T47D (cell line): ENCODE measurements at places on chromosomes 12 and 14.

DNA sequence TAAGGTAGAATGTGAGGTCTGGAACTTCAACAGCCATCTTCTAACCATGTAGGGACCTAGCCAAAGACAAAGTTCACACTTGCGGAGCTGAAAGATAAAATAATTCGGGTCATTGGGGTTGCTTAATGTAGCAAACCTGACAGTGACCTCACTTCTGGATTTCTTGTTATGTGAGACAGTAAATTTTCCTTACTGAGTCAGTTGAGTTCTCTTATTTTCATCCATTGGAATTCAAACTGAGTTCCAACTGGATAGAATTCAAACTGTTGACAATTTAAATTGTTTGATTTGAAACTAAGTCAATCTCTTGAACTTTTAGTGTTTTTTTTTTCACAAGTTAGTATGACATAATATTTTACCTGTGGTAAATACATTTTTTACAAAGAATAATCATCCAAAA, 406.5 kb downstream of the ADAMTS20 start:
- DNase-seq = no peak

GRCh38 chr12:62910549-62911169, 24.3 kb downstream of the PPM1H start:
- no peak for DNase-seq

- DNase-seq = no peak
These were observed 40.2 kb downstream of the UBE3B start for GRCh38 chr12:109517619-109518018.

GRCh38 chr14:73771848-73772638, 57.9 kb upstream of the PNMA1 start:
- DNase-seq = no peak

- no peak for DNase-seq
These were observed 46.2 kb downstream of the BCAT1 start for GRCh38 chr12:24902511-24903328.

DNA sequence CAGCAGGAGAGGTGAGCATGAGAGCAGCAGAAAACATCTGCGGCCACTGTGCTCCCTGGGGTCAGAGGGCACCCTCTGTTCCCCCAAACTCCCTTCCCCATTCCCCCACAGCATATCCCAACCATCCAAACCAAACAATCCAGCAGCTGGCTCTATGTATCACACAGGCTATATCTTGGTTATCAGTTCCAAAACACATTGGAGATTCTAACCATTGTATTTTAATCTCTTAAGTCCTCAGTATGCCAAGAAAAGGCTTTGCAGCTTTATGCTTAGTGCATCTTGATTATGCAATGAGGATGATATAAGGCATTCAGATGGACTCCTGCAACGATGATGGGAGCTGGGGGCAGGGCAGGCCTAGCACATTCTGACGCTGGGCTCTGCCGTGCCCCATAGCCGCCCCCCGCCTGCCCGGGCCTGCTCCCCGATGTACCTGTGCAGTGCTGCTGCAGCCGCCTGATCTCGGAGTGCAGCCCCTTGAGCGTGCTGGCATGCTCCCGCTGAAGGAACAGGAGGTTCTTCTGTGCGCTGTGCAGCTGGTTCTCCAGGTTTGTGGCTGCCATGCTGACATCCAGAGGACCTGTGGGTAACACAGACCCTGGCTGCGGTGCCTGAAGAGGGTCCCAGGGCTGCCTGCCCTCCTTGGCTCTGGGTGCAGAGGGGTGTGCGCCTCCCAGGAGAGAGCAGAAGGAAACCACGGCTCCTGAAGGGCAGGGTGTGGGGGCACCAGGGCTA, 29.6 kb downstream of the CCDC92 start:
- no peak for DNase-seq

- peak; percentile 36 for DNase-seq
These were observed 60.5 kb upstream of the NUDT4 start for GRCh38 chr12:93317227-93317626.

- DNase-seq = no peak
These were observed 110.1 kb downstream of the SAMD4A start for GRCh38 chr14:54676812-54677708.

DNA sequence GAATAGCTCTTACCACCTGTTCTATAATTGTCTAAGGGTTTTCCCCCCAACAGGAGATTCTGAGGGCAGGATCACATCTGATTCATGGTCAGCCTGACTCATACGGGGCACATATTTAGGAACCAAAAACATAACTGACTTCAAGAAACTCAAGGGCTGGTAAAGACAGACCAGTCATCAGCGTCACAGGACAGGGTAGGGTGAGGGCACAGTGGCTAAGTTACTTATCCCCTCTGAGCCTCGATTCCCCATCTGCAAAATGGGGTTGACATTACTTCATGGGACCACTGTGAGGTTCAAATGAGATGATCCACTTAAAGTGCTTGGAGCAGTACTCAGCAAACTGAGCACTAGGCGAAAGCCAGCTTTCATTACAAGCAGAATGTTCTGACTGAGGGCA, 606 bp downstream of the CINP start:
- peak; percentile 7 for DNase-seq

GRCh38 chr12:131684015-131684725, 26.7 kb upstream of the SFSWAP start:
- DNase-seq = no peak

GRCh38 chr14:88424573-88424972, 39.1 kb downstream of the SPATA7 start:
- no peak for DNase-seq

DNA sequence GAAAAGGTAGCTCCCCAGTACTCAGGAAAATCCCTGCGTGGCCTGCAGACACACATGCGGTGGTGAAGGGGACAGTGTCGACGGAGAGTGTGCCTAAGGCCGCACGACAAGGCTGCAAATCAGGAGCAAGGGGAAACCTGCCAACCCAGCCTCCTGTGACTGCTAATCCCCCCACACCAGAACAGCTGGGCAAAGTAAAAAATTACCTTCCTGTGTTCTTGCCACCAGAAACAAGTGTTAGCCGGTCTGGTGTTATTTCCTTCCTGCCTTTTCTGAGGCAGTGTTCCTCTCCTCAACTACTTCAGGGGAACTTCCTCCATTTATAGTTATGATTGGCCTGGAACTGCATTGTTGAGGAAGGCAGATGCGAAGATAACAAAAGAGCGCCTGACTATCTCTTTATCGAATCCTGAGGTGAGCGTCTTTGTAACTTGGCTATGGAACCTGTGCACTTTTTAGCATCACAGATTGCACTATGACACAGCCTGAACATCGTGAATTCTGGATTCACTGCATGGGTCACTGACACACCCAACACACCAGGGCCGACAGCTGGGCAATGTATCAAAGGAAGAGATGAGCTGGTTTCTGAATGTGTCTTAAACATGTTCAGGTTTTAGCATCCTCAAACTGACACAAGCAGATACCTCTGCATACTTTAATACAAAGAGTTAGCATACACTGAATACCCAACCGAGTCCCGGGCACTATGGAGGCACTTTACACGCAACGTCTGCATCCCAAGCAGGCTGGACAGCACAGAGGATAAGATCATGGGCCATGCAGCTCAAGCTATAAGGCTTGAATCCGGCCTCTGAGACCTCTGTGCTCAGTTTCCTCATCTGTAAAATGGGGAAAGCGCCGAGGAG, 28.9 kb downstream of the SLC15A4 start:
- no peak for DNase-seq

- DNase-seq = no peak
These were observed 166.4 kb downstream of the DUSP6 start for GRCh38 chr12:89185889-89186288.

GRCh38 chr14:104891664-104892530, 26.8 kb downstream of the CEP170B start:
- DNase-seq = no peak

- DNase-seq = no peak
These were observed 17.7 kb downstream of the ABCB9 start for GRCh38 chr12:122948605-122949004.

DNA sequence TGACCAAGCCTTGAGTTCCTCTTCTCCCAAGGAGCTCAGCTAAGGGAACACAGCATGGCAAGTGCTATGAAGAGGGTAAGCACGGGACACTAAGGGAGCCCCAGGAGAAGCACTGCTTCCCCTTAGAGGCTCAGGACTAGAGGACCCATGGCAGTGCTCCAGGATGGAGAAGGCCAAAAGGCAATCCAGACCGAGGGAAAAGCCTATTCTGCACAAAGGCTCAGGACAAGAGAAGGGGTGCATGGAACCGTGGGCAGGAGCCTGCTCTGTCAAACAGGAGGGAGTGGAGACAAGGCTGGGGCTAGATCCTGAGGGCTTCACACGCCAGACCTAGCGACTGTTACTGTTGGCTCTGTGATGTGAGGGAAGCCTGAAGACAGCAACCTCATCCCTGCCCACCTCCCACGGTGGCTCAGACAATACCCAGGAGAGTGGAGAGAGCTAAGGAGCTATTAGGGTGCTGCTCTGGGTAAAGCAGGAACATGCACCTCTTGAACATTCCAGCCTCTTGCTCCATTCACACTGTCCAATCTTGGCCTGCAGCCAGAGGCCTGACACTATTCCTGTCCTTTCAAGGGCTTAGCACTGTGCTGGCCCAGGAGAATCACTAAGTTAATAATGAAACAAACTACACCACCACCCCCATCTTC, 24.2 kb downstream of the OTUB2 start:
- no peak for DNase-seq

DNA sequence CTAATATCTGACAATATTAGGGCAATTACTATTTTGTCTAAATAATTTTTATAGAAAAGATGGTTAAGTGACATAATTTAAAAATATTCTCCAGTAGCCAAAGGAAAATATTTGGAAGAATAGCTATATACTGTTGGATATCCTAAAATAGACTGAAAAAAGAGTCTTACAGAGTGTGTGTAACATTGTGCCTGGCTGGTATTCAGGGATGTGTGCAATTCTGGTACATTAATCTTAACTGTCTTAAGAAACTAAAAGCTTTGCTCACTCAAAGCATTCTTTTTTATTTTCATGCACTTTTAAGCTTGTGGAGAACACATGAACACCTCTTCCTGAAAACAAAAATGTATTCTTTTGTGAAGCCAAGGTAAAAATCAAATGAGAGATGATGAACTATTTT, 10.1 kb upstream of the NR2C1 start:
- no peak for DNase-seq

- no peak for DNase-seq
These were observed 41.5 kb upstream of the NR2C1 start for GRCh38 chr12:95114766-95115405.

DNA sequence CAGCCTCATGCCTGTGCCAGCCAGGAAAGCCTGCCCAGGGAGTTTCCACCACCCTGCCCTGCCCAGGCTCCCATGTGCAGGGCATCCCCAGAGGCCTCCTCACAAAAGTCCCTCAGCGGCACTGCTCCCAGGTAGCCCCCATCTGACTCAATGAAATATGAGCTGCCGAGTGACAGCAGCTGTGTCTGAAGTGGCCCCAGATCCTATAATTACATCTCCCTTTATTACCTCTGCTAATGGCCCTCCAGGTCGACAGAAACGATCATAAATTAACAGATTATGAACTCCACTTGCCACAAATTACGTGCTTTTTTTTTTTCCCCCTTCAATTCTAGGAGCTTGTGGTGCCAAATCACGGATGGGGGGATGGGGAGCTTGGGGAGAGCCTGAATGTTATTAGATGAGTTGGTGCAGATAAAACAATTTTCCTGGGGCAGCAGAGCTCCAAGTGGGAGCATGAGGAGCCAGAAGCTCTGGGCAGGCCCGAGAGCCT, 110.4 kb downstream of the ESRRB start:
- DNase-seq = no peak

DNA sequence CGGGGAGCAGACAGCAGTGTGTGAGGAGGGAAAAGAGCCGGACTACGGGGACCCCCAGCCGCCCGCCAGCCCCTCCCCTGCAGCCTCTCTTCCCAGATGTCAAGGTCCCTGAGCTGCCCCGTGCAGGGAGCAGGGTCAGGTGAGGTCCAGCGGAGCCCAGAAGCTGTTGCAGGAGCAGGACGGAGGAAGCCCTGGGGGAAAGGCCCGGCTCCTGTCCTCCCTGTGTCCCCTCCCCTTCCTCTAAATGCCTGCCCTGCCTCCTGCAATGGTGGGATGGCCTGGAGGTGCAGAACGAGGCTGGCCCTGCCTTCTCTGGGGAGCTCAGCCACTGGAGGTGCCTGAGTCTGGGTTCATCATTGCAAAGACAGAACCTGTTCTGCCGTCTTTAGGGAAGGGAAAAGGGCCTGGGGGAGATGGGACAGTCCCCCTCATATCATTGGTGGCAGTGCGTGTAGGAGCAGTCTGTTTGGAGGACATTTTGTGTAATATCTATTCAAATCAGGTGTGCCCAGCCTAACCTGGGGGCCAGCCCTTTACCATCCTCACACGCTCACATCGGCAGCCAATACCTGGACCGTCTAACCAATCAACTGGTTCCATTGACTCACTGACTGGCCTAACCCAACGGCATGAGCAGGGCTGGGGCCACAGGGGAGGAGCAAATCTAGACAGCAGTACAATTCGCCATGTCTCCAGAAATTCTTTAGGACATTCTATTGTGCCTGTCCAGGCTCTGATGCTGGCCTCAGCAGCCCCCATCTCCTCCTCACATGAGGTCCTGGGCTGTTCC, 364.1 kb upstream of the SFSWAP start:
- no peak for DNase-seq

GRCh38 chr14:92105073-92105892, 1.1 kb downstream of the ATXN3 start:
- no peak for DNase-seq

GRCh38 chr12:85301051-85301450, 21.0 kb downstream of the ALX1 start:
- peak; percentile 35 for DNase-seq

- DNase-seq = no peak
These were observed 46.7 kb downstream of the FAM222A start for GRCh38 chr12:109760031-109760929.

GRCh38 chr14:89256951-89257350, 160.1 kb downstream of the FOXN3 start:
- no peak for DNase-seq

DNA sequence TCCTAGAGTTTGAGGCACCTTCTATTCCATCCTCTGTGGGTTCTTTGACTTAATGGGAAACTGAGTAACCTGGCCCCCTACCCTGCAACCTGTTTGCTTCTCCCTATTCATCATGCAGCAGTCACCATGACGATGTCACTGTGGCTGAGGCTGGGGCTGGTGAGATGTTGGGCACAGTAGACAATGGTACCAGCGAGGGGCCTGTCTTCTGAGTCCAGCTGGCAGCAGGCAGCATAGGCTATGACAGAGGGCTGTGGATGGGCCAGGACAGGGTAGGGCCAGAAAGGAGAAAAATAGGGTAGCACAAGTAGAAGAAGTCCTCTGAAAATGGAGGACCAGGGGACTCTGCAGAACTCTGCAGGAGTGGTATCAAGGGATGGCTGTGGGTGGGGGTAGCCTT, 2.0 kb downstream of the CIROP start:
- no peak for DNase-seq

DNA sequence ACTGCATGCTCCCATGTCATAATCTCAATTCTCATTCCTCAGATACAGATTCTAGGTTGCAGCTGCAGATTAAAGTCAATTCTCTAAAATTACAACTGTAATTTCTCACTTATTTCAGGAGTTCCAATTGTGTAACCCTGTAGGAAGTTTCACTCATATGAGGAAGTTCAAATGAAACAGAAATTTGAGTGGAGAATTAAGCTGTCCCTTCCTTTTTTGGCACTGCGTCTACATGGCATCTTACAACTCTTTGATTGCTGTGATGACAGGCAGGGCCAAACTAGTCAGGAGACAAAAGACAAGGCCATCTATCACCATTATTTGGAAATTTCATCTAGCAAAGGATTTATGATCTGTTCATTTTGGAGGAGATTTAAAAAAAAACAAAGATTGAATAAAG, 13.3 kb upstream of the GRIP1 start:
- DNase-seq = no peak
